ENCODE measurements at places on chromosomes 13 and 19. TPM values are rescaled to one million over a fixed set of nuclear protein-coding genes. Genes with fewer than 3 reads are reported as not detected.

SLC10A2 gene
- not detected for total RNA-seq

GRCh38 chr13:89856512-89856911 lies 1491.0 kb upstream of the MIR17HG start:
- DNase-seq, result no peak
- no peak overlapping the region for H3K27ac ChIP-seq
- no peak overlapping the region for H3K4me3 ChIP-seq
- no peaks in the 10 kb centered on the region for H3K36me3 ChIP-seq
- H3K4me1 ChIP-seq, result no peaks in the 10 kb centered on the region
- H3K27me3 ChIP-seq, result no peaks in the 10 kb centered on the region

- no peaks in the 10 kb centered on the region for H3K36me3 ChIP-seq
- H3K4me1 ChIP-seq, result no peaks in the 10 kb centered on the region
- no peaks in the 10 kb centered on the region for H3K27me3 ChIP-seq
- H3K27ac ChIP-seq, result peak within 1 kb of the TSS; percentile 75
Measured at GRCh38 chr13:44373601-44374347, at the start of gene SERP2. SERP2 (plus strand) TSS chr13:44373824; CDS start chr13:44374026, 202 bp downstream.

HS6ST3 gene
- total RNA-seq, result under 0.01 TPM

DNA sequence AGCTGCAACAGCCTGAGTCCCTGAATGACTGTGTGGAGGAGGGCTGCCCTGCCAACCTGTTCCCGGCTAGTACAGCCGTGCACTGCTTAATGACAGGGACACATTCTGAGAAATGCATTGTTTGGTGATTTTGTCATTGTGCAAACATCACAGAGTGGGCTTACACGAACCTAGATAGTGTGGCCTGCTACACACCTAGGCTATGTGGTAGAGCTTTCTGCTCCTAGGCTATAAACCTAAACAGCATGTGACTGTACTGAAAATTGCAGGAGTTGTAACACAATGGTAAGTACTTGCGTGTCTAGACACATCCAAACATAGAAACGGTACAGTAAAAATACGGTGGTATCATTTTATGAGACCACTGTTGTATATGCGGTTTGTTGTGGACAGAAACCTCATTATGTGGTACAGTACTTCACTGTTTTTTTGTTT lies 35.0 kb downstream of the VASP start:
- no peak overlapping the region for H3K4me3 ChIP-seq
- no peak overlapping the region for H3K27ac ChIP-seq
- H3K36me3 ChIP-seq, result no peaks in the 10 kb centered on the region
- H3K4me1 ChIP-seq, result no peaks in the 10 kb centered on the region
- no peak for DNase-seq
- H3K27me3 ChIP-seq, result no peaks in the 10 kb centered on the region

ZIC2 gene
- total RNA-seq, result not detected

SNRPA gene
- total RNA-seq, result 60.1 TPM

- H3K4me1 ChIP-seq, result no peaks in the 10 kb centered on the region
- no peak overlapping the region for H3K27ac ChIP-seq
- H3K36me3 ChIP-seq, result no peaks in the 10 kb centered on the region
- no peaks in the 10 kb centered on the region for H3K27me3 ChIP-seq
Measured at GRCh38 chr19:33604651-33605050, 17.1 kb upstream of the CHST8 start.

- DNase-seq, result no peak
- peak overlapping the region; percentile 70 for H3K4me3 ChIP-seq
- H3K27ac ChIP-seq, result peak overlapping the region; percentile 89
- H3K36me3 ChIP-seq, result no peaks in the 10 kb centered on the region
Measured at GRCh38 chr13:76882431-76882830, 3.8 kb downstream of the KCTD12 start.

GRCh38 chr19:2083174-2083854 lies 12.8 kb downstream of the MOB3A start:
- DNase-seq, result peak; percentile 80
- peaks cover 20% of the 10 kb centered on the region for H3K36me3 ChIP-seq
- no peak overlapping the region for H3K4me3 ChIP-seq
- H3K27ac ChIP-seq, result peak overlapping the region; percentile 94
- H3K27me3 ChIP-seq, result no peaks in the 10 kb centered on the region

DNA sequence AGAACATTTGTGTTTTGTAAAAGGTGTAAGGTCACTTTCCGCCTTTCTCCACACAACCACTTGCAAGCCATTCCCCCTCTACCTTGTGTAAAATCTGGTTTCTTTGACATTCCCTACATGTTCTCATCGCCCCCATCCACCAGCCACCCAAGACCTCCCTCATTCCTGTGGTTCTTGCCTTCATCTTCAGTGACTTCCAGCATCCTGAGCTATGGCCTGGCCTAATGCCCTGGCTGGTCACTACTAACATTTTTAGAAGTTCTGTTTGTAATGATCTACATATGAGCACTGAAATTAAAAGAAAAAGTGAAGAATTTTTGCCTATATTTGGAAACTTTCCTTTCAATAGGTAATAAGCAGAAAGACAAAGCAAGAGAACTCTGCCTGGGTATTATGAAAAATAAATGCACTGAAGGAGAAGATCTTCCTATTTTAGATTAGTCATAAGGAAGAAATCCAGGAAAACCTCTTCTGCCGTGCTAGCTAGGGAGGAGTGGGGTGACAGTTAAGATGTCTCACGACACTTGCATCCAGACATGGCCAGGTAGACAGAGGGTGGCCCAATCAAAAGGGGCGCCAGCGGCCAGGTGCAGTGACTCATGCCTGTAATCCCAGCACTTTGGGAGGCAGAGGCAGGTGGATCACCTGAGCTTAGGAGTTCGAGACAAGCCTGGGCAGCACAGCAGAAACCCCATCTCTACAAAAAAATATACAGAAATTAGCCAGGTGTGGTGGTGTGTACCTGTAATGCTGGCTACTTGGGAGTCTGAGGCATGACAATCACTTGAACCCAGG lies 28.1 kb upstream of the MPHOSPH8 start:
- no peak for DNase-seq
- peaks cover 40% of the 10 kb centered on the region for H3K27me3 ChIP-seq
- H3K4me3 ChIP-seq, result no peak overlapping the region

All from sigmoid colon (tissue), 7 donors.